ENCODE measurements at places on chromosomes 11 and 22.
A peak's percentile ranks its signal among the peaks of the same experiment; 100 is the strongest.

DNA sequence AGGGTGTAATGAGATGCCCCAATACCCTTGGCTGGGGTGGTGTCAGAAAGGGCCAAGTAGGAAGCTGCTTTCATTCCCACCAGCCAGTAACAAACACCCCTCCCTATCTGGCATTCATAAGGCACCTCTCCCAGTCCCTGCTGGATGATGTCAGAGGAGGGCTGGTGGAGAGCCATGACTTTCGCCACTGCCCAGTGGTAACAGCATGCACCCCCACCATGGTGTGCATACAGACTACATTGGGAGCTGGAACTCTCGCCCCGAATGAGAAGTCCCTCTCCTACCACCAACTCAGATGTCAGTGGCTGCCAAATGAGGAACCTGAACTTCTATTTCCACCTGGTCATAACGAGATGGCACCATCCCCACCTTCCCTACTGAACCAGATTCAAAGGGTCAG, 73.3 kb downstream of the SGSM3 start:
- DNase-seq: no peak

DNA sequence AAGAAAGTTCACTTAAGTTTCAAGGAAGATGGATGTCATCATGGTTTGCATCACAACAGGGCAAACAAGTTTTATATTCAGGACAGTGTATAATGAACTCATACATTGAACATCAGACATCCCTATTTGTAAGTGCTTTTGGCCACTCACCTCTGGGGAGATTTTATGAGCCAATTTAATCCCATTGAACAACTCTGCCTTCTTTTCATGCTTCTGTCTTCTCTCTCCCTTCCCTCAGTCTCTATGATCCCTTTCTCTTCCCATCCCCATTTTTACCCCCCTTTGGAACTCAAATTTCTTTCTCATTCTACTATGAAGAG, 234.3 kb upstream of the POU2AF2 start:
- no peak for DNase-seq

DNA sequence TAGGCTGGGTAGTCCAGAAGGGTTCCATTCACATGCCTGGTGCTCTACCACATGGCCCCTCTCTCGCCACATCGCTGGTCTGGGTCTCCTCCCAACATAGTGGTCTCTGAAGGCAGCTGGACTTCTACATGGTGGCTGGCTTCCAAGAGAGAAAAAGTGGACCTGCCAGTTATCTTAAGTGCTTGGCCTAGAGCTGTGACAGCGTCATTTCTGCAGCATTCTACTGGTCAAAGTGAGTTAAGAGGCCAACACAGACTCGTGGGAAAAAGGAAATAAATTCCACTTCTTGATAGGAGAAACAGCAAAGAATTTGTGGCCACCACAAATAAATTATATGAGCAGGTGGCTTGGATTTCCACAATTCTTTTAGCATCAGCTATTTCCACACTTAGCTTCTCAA, 21.0 kb upstream of the BARX2 start:
- no peak for DNase-seq

GRCh38 chr11:126129727-126130671, 67.3 kb upstream of the CDON start:
- no peak for DNase-seq

GRCh38 chr11:104161751-104162450, 2.0 kb downstream of the PDGFD start:
- DNase-seq: no peak

- no peak for DNase-seq
Measured at GRCh38 chr11:112769170-112769569, 192.1 kb upstream of the NCAM1 start.

DNA sequence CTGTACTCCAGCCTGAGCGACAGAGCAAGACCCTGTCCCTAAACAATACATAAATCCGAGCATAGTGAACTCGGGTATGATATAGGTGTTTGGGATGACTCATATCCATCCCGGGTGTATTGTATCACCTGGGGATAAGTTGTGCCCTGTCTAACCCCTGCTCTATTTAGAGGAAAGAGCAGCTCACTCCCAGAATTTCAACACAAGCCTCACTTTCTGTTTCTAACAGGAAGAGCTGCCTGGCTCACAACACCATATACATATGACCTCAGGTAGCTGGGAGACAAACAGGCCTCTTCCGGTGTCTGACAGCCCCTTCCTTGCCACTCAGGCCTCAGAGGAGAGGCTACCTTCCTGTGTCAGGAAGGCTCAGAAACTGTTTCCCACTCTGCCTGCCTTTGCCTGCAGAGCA, 9.9 kb upstream of the MICALL1 start:
- DNase-seq: no peak

- DNase-seq: no peak
Measured at GRCh38 chr11:62539238-62539925, 7.2 kb downstream of the AHNAK start.

DNA sequence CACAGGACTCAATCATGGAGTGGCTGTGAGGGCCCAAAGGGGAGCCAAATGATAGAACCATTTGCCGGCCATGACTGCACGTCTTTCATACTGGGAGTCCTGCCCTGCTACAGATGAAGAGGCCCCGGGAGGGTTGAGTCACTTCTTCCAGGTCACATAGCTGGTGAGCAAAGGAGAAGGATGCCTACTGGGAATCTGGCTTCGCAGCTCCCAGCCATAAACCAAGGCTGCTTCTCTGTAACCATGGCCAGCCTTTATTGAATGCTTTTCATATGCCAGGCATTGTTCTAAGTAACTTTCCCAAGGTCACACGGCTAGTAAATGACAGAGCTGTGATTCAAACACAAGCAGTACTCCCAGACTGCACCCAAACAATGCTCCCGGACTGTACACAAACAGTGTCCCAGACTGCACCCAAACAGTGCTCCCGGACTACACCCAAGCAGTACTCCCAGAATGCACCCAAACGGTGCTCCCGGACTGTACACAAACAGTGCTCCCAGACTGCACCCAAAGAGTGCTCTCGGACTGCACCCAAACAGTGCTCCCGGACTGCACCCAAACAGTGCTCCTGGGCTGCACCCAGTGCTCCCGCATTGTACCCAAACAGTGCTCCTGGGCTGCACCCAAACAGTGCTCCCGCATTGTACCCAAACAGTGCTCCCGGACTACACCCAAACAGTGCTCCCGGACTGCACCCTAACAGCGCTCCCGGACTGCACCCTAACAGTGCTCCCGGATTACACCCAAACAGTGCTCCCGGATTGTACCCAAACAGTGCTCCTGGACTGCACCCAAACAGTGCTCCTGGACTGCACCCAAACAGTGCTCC, 89.8 kb downstream of the FBXO7 start:
- peak; percentile 70 for DNase-seq

DNA sequence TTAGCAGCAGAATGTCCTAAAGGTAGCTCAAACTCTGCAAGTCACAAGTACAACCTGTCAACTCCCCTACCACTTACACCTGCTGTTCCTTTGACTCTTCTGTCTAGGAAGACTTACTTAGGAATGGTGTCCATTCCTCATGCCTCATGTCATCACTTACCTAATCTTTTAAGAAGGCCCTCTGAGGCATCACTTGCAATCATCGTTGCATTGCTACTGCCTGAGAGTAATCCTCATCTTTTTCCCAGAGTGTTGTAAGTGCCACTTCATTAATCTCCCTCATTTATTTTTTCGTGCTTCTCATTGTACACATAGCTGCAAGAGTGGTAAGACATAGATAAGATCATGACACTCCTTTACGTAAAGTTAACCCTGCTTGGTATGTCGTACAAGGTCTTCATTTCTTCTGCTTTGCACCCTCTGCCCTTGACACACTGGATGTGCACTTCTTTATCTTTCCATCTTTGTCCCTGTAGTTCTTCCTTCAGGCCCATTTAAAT, 54.6 kb downstream of the SFI1 start:
- no peak for DNase-seq

- no peak for DNase-seq
Measured at GRCh38 chr22:32776397-32776796, 25.1 kb upstream of the TIMP3 start.

- no peak for DNase-seq
Measured at GRCh38 chr22:46540874-46541273, 3.5 kb upstream of the CELSR1 start.

DNA sequence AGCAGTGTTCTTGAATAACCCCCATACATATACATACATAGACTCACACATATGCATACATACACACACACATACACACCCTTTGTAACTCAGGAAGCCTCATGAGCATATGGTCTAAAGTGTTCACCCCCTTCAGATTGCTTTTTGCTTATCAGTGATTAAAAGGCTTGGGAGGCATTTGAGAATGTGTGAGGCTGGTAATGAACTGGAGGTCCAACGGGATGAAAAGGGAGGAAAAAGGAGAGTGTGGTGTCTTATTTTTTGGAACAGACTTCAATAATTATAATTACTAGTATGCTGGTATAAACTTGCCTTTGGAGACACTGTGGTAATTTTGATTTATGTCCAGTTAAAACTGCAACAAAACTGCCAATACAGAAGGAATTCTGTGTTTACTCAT, 124.5 kb downstream of the UVRAG start:
- no peak for DNase-seq

DNA sequence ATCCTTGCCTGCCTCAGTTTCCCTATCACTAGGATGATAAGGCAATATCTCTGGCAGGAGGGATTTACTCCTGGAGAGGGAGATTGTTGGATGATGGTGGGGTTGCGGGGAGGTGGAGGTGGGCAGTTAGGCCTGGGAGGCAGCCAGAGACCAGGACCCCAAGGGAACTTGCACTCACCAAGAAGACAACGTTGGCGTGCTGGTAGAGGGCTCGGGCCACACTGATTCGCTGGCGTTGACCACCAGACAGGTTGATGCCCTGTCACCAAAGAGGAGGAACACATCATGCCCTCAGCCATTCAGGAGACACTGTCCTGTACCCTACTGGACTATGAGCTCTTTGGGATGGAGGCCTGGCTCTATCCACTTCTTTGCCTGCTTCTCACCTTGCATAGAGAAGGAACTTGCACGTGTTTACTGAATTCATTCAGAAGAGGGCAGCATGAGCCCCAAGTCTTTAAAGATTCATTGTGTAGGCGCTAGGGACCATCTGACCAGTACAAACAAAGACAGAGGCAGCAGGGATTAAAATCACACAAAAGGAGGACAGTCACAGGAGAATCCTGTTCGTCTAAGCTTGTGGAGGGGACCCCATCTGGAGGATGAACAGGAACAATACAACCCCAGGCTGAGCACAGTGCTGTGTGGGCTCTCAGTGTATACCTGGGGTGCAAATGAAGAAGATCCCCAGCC, 24.2 kb upstream of the KCNJ11 start:
- no peak for DNase-seq

GRCh38 chr11:46918083-46918787, at the start of gene LRP4:
Gene LRP4, minus strand, starts transcription at chr11:46918550. Its CDS starts 171 bp downstream, at chr11:46918379.
- no peak for DNase-seq

DNA sequence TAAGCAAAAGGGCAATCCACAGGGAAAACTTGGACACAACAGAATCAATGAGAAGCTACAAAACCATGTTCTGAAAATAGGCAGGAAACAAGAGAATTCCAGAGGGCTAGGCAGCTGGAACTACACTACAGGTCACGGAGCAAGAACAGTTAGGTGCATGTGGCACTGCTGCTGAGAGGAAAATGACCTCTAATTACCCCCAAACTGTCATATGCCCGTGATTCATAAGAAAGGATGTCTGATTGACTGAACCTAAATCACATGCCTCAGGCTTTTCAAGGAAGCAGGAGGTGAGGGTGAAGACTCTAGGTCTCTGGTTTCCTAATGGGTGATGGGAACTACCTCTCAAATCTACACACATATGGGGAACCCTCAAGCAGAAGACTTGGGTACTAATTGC, 17.9 kb upstream of the RRAS2 start:
- no peak for DNase-seq

GRCh38 chr11:133506023-133506422, 26.3 kb downstream of the OPCML start:
- no peak for DNase-seq

DNA sequence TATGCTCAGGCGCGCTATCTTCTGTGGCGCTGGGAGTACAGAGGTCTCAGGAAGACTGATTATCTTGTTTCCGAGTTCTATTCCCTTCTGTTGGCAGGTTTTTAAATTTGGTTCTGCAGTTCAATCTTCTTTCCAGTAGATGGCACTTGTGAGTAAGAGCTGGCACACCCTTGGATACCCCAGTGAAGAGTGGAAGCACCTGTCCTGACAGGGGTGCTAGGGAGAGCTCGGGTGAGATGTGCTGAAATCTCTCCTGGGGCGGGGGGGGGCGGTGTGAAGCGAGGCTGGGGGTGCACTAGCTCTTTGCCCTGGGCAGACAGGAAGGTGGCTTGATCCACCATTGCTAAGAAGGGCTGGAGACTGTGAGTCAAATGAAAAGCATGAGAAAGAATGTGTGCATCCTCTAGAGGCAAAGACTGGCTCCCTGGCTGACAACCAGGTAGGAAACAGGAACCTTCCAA, 679.9 kb upstream of the CCDC179 start:
- DNase-seq: peak; percentile 15

DNA sequence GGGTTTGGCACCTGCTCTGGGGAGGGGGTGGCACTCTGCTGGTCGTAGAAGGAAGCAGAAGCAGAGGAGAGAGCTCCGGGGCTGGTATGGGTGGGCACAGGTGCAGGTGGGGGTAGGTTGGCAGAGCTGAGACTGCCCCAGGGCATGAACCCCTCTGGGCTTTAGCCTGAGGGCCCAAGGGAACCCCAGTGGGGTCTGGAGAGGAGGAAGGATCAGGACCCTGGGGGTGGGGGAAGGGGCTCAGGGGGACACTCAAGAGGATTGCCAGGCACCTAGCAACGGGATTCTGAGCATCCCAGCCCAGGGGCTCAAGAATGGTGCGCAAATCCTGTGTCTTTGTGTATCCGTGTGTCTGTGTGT, 6.3 kb downstream of the ALDH3B2 start:
- no peak for DNase-seq

DNA sequence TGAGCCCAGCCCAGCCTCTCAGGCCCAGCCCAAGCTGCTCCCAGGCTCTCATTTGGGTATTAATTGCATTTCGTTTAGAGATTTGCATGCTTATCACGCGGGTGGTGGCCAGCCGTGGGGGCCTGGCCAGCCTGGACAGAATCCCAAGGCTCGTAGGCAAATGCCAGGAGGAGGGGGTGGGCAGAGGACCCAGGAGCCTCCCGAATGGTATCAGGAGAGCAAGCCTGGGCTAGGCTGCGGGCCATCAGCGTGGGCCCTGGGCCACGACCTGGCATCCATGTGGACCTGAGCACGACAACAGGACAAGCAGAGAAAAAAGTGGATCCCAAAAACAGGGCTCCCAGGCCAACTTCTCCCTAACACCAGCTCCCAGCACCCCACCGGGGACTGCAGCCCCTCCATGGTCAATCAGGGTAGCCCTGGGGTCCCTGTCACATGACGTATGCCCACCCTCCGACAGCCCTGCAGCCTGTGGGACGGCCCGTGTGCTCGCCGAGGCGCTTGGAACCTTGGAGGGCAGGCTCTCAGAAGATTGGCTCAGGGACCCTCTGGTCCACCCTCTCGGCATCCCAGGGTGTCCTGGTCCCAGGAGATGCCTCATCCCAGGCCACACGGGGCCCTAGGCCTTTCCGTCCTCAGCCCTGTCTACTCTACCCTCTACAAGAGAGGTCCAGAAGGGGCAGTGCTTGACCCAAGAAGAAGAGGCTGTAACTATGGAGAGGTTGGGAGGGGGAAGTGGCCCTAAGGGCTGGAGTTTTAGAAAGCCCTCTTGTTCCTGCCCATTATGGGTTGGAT, 8.8 kb downstream of the ASCL2 start:
- no peak for DNase-seq
